Cortex of kidney (tissue), 1 donor: ENCODE measurements at places on chromosomes 6 and 20.

DNA sequence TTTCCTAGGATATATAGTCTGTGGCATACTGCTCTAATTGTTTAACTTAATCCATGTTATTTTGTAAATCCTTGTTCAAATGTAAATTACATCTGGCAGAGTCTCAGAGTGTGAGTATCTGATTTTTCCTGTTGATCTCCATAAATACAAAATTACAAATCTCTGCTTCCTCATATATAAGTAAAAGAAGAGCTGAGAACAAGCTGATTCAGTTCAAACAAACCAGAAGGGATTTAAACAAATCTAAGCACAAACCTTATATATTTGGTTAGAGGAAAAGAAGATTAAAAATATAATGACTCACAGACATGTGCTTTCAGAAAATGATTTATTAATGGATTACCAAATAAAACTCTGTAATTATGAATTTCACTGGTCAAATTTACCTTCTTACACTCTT lies 37.3 kb downstream of the KIF13A start:
- no peak for DNase-seq

- DNase-seq: no peak
These were observed 694.6 kb downstream of the QKI start for GRCh38 chr6:164108869-164109769.

DNA sequence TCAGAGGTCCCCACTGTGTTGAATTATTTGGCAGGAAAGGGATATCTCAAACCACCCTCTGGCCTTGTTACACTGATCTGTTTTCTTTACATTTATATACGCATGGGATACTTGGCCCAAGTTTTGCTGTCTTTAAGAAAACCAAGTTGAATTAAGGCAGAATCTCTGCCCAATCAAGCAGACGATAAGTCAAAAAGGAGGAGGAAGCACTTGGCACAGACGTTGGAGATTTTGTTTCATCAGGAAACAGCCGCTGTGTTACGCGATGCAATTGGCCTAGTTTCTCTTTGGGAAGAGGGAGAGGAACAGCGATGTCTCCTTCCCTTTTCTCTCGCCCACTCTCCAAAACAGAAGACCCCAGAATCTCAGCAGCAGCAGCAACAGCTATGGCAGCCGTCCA lies 20.2 kb upstream of the NAA20 start:
- no peak for DNase-seq

GRCh38 chr6:89118931-89119330 lies 1.1 kb upstream of the SRSF12 start:
- no peak for DNase-seq

GRCh38 chr6:21079468-21080048 lies 514.0 kb upstream of the SOX4 start:
- no peak for DNase-seq
